T-helper 17 cell (primary cell): ENCODE measurements at places on chromosomes 3 and 15.

GRCh38 chr15:60384053-60384452 is 13.7 kb downstream of the ANXA2 start:
- DNase-seq = no peak

GRCh38 chr15:31080591-31081014 is 20.9 kb downstream of the TRPM1 start:
- DNase-seq = no peak

DNA sequence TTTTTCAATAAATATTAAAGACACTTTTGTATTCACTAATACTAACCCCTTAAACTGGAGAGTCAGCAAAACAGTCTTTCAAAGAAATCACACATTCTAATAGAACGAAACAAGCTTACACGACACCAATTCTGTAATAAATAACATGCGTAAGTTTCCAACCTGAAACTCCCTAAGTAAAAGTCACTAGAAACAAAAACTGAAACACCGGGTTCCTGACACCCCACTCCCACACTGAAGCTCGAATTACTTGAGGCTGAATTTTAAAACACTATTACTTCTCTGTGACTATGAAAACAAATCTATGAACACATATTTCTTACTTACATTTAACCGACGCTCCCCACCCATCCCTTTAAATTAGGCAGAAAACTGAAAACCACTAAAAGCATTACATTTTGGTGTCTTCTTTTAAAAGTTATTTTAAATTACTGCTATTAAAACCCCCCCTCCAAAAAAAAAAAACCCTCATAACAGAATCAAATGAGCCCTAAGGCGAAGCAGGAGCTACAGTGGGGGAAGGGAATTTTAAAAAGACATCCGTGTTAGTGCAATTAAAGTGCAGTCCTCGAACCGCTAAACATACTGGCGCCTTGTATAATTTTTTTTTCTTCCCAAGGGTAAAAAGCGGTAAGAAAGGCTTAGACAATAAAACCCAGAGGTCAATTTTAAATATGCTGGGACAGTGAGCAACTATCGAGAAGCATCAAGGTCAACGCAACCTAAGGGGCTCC is 878 bp downstream of the SPPL2A start:
- no peak for DNase-seq

GRCh38 chr3:177827511-177828207 is 630.4 kb upstream of the TBL1XR1 start:
- no peak for DNase-seq

- DNase-seq = no peak
These were observed 273.6 kb upstream of the PROK2 start for GRCh38 chr3:72058493-72059081.

- no peak for DNase-seq
These were observed 31.9 kb upstream of the CSPG5 start for GRCh38 chr3:47610583-47610982.

DNA sequence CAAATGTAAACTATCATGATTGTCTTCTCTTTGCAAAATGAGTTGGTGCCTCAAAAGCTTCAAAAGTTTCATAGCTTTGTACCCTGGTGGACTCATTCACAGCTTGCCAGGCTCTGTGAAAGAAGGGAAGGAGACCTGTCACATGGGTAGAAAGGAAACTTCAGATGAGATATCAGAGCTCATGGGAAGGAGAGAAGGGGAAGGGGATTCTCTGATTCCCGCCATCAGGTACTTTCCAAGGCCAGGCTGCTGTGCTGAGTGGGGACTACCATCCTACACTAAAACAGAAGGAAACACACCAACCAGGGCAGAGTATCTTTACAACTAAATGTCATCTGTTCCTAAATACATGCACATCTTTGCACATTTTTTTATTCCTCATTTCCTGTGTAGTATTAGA is 9.2 kb downstream of the ILDR1 start:
- no peak for DNase-seq

- peak; percentile 46 for DNase-seq
These were observed 6.9 kb upstream of the FOXB1 start for GRCh38 chr15:59997070-59997701.

GRCh38 chr3:5073374-5074085 is 48.6 kb upstream of the ARL8B start:
- DNase-seq = no peak

- no peak for DNase-seq
These were observed 207.7 kb downstream of the RAP2B start for GRCh38 chr3:153369561-153370374.

- no peak for DNase-seq
These were observed 56.8 kb downstream of the TFG start for GRCh38 chr3:100766069-100766468.

DNA sequence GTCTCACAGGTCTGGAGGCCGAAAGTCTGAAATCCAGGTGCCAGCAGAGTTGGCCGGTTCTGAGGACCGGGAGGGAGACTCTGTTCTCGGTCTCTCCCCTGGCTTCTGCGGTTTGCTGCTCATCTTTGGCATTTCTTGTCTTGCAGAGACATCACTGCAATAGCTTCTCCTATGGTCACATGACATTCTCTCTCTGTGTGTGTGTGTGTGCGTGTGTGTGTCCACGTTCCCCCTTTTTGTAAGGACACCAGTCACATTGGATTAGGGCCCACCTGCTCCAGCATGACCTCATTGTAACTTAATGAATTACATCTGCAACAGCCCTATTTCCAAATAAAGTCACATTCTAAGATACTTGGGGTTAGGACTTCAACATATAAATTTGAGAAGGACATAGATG is 12.4 kb upstream of the ATP10A start:
- DNase-seq = no peak

GRCh38 chr3:67381667-67382272 is 272.6 kb downstream of the SUCLG2 start:
- DNase-seq = no peak

GRCh38 chr3:56680054-56680580 is 2.9 kb downstream of the TASOR start:
- DNase-seq = no peak

- DNase-seq = no peak
These were observed 37.7 kb upstream of the GK5 start for GRCh38 chr3:142263112-142263511.

- no peak for DNase-seq
These were observed 15.6 kb downstream of the CSNK1G1 start for GRCh38 chr15:64340355-64340754.

DNA sequence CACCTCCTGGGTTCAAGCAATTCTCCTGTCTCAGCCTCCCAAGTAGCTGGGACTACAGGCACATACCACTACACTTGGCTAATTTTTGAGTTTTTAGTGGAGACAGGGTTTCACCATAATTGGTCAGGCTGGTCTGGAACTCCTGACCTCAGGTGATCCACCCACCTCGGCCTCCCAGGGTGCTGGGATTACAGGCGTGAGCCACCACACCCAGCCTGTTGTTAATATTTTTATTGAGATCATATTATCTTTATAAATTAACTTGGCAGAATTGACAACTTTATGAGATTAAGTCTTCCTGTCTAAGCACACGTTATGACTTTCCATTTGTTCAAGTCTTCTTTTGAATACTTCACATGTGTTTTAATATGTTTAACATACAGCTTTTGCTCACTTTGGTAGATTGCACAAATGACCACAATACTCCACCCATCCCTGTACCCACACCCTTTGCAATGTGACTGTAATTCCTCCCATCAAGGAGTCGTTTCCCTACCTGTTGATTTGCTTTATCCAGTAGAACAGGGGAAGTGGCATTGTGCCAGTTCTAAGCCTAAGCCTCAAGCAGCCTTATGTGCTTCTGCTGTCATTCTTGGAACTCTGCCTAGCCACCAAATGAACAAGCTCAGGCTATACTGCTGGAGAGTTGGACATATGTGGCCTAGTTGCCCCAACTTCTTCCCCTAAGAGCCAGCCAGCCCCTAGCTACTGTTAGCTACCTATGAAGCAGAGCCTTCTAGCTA is 8.2 kb downstream of the XYLB start:
- DNase-seq = no peak

DNA sequence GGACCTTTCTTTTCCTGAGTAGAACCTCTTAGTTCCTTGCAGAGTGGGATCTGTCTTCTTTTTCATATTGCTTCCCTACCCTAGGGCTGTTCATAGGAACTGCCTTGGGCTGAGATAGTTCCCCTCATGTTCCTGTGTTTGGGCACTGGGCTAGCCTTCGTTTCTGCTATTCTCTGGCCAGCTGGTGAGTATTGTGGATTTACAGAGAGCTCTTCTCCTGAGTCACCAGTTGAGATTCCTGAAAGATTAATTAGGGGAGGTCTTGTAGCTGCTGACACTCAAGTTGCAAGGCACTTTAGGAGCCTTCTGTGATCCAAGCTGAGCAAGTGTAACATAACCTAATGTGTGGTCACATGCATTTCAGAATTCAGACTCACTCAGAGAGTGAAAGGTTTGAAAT is 30.7 kb downstream of the CHD2 start:
- DNase-seq = no peak

DNA sequence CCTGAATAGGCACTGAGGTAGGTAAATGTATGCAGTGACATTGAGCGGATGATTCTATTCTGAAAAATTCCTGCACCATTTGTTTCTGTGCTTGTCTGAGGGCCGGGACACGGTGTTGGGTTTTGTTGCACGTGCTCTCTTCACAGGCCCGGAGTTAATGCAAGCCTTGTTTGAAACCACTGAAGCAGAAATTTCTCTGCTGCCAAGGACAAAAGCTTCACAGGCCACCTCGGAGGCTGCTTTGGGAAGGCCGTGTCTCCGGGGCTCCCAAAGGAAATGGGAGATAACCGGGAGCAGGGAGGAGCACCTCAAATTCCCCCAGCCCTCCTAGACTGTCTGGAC is 179.4 kb downstream of the OPA1 start:
- DNase-seq = no peak

DNA sequence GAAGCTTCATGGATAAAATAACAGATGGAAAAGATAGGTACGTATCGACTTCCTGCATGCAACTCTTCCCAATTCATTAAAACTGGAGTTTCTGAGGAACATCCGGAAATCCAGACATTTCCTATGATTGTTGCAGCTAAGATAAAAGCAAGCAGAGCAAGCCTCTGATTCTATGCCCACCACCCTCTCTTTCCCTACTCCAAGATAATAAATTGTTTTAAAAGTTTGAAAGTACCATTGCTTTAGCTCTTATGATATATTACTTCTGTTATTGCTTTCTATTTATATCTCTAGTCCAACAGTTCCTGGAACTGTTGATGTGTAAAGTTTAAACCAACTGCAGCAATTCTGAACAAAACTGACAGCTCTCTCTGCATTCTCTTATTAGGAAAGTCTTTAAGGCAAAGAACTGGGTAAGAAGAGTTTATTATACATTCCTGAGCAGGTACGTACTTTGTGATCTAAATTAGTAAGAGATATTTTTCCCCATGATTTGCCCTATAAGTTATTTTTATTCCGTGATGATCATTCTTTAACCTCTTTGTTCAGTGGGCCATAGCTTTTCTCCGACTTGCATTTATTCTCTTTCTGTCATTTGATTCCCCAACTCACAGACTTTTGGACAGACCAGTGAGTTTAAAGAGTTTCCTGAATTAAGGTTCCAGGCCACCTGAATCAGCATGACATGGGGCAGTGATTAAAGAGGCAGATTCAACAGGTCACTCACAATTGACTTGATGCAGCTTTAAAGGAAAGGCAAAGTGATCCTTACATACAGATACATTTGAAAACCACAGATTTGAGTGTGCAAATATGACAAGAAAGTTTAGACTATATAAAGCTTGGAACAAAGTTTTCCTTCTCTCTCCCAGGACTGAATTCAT is 94.2 kb upstream of the THRB start:
- no peak for DNase-seq

- DNase-seq = no peak
These were observed 40.5 kb upstream of the FRMD4B start for GRCh38 chr3:69426291-69426966.

DNA sequence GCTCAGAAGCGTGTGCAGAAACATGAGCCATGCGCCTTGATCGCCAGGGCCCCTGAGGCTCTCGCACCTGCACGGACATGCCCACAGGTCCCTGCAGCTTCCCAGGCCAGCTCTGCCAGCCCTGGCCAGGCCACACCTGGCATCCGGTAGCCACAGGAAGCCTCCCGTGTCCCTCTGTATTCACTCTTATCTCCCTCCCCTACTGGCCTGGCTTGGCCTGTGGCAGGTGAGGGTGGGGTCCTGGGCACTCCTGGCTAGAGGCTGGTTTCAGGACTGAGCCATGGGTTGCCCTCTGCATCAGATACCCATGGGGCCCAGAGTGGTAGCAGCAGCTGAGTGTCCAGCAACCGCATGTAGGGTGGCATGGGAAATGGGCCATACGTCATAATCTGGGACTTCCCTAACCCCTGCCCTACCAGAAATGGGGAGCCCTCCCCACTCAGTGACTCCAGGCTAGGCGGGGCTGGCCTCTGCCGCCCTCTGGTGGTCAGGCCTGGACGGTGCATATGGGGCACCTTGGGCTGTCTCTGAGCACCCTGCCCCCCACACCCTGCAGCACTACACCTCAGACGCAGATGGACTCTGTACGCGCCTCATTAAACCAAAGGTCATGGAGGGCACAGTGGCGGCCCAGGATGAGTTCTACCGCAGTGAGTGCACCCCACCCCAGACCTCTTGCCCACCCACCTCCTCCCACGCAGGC is 12.6 kb upstream of the LMAN1L start:
- DNase-seq = peak; percentile 92

DNA sequence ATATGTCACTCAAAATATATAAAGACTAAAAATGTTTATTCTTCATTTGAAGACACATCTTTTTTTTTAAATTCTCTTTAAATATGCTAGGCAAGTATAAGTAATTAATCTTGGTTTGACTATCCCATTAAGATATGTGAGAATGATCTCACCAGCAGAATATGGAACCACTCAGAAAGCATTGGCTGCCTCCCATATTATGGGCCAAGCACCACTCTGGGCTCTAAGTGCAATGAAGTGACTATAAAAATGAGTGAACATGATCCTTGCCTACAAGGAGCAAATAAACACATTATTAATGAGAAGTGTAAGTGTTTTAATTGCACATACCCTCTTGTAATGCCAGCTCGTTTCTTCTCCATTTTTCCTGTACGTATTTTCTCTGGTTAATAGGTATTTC is 328.5 kb downstream of the NAALADL2 start:
- no peak for DNase-seq

GRCh38 chr3:40309925-40310695 is 603 bp downstream of the EIF1B start:
- DNase-seq = no peak

DNA sequence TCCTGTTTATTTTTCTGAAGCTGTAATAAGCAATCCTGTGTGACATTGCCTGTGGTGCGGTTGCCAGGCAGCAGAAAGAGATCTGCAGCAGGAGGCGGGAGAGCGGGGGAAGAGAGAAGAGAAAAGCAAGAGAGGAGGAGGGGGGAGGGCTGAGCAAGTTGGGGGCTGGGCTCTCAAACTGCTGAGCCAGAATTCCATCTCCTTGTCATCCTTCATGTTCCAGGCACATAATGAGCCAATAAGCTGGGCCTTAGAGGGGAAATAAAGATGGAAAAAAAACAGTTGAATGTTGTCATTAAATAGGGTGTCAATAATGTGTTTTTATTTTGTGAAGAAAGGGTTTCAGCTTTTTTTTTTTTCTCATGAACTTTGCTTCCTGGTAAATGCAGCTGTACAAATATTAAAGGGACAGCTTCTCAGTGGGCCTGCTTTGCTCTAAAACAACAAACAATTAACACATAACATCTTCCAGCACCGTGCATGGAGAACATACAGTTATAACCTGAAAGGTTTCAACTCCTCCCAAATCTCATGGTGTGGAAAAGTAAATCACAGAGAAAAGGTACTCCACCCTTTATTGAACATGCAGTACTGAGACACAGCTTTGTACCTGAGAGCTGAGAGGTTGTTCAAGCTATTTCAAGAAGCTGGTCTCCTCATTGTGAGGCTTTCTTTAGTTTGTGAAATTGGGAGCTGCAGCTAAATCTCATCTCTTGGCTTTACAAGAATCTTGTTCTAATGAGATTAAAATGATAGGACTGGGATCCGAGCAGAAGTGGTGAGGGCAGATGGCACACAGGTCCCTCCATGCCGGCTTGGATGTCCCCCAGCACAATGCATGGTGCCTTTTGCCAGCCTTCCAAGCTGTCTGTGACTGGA is 451.1 kb upstream of the KCNMB2 start:
- DNase-seq = peak; percentile 10
